Lung (tissue), 17 donors: ENCODE measurements at places on chromosomes 6 and 20. TPM values are rescaled to one million over a fixed set of nuclear protein-coding genes. Genes with fewer than 3 reads are reported as not detected.

GRCh38 chr6:144008120-144008811 lies at the start of gene PLAGL1:
Gene PLAGL1 (minus strand): TSS chr6:144008259. CDS start chr6:143948136, 60,123 bp downstream.
- DNase-seq: peak; percentile 76
- peak within 1 kb of the TSS; percentile 72 for H3K27ac ChIP-seq
- peak within 1 kb of the TSS; percentile 73 for H3K4me3 ChIP-seq
- no peaks in the 10 kb centered on the region for H3K36me3 ChIP-seq
- no peaks in the 10 kb centered on the region for H3K27me3 ChIP-seq

DNA sequence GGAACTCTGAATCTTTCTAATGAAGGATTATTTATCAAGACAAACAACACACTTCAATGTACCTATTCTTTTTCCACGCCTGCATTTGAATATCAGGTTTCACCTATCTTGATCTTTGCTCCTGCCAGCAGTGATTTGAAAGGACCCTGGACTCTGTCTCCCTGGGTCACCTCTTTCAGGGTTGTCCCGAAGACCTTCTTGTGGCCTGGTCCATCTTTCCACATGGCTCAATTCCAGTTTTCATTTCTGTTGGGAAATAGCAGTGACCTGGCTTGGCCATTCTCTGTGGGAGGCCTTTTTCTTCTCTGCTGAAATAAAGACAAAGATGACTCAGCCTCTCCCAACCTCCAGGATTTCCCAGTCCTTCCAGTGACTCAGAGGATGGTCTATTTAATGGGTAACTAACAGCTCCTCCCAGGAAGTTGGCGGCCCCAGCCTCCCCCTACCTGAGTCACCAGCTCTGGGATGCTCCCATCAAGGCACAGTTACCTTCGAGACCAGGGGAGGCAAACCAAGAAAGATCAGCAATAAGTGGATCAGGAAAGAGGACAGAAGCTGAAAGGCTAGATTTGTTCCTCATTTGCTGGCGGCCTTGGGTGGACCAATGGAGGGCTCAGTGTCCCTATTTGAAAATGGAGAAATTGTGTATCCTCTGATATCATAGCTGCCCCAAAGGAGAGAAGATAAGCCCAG lies 120.2 kb upstream of the RNF24 start:
- no peaks in the 10 kb centered on the region for H3K36me3 ChIP-seq
- DNase-seq: no peak
- H3K4me1 ChIP-seq: peaks cover 3% of the 10 kb centered on the region
- no peak overlapping the region for H3K27ac ChIP-seq
- H3K27me3 ChIP-seq: no peaks in the 10 kb centered on the region

DNA sequence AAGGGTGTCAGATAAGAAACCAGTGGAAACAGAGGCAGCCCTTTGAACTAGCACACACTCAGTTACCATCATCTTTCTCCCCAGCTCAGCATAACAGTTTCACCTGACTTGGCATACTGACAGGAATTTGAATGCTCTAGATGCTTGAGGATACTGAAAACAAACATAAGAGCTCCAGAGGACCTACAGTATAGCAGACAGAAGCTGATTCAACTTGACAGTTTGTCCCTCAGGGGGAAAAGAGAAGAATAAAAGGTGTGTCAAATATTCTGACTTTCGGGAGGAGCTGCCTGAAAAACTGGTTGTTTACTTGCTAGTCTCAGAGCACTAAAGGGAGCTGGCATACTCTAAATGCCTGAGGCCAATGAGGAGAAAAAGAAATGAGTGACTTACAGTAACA lies 35.1 kb downstream of the EYS start:
- H3K27ac ChIP-seq: no peak overlapping the region
- DNase-seq: no peak
- no peaks in the 10 kb centered on the region for H3K36me3 ChIP-seq
- H3K4me1 ChIP-seq: no peaks in the 10 kb centered on the region

DNA sequence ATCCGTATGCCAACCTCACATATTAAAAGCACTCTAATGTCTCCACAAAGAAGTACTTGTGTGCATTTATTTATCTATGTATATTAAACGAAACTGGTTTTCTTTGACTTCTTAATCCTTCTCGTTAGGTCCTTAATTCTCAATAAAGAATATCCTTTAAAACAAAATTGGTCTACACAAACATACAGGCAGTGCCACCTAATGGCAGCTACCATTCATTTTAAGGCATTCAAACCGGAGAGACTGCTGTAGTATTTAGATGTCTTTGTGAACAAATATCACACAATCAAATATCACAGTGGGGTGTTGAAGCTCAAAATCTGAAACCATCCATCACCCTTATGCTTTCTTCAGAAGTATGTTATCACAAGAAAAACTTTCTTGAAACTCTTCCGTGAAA lies 96.6 kb upstream of the IRAK1BP1 start:
- no peak for DNase-seq
- H3K4me1 ChIP-seq: no peaks in the 10 kb centered on the region
- no peaks in the 10 kb centered on the region for H3K27me3 ChIP-seq
- no peak overlapping the region for H3K4me3 ChIP-seq
- H3K27ac ChIP-seq: no peak overlapping the region

DNA sequence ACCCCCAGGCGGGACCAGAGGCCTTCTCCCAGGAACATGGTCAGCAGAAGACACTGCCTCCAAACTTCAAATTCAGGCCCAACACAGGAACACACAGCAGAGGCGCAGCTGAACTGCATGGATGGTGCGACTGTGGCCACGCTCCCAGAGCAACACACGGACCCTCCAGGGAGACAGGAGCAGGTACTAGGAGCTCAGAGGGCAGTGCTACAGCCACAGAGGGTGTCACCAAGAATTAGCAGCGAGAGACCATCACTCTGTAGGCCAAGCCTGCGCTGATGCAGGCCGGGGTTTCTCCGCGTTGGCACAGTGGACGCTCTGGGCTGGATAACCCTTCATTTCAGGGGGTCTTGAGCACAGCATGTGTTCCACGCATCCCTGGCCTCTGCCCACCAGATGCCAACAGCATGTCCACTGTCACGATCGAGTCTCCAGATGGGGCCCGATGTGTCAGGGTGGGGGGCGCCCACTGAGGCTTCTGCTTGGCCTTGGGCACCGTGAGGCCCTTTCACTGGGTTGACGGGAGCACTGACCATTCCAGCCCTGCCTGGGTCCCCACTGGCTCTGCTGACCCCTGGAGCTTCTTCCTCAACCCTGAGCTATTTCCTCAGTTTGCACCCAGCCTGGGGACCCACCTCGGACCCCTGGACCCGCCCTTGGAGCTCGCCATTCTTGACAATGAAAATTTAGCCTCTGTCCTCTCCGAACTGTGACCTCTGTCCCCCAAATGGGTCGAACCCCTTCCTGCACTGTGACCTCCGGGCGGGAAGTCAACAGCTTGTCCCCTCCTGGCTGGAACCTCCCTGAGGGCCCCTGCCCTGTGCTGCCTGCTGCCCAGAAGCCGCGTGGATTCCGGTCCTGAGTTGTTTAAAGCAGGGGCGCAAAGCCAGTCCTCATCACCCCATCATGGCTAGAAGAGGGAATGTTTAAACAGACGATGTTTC lies 239.4 kb downstream of the DLL1 start:
- peaks cover 8% of the 10 kb centered on the region for H3K27me3 ChIP-seq
- no peaks in the 10 kb centered on the region for H3K4me1 ChIP-seq
- DNase-seq: no peak
- no peak overlapping the region for H3K4me3 ChIP-seq
- no peak overlapping the region for H3K27ac ChIP-seq

RIPPLY2 gene
- total RNA-seq: not detected

POPDC3 gene
- total RNA-seq: 0.18 TPM

DNA sequence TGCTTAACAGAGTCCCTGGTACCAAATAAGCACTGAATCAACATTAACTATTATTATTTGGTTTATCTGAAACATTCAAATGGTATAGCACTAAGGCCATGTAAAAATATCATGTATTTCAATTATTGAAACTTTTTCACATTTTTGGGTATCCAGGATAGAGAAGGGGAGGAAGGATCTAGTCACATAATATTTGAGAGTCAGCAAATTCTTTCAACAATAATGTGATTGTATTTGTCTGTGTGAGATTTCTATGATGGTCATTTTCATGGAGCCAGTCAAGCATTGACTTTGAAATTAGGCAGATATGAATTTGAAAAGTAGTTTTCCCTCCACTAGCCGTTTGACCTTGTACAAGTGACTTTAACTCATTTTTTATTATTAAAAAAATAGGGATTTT lies 67.9 kb downstream of the LAMA2 start:
- H3K4me1 ChIP-seq: no peaks in the 10 kb centered on the region
- H3K4me3 ChIP-seq: no peak overlapping the region
- no peak overlapping the region for H3K27ac ChIP-seq
- H3K36me3 ChIP-seq: no peaks in the 10 kb centered on the region

DNA sequence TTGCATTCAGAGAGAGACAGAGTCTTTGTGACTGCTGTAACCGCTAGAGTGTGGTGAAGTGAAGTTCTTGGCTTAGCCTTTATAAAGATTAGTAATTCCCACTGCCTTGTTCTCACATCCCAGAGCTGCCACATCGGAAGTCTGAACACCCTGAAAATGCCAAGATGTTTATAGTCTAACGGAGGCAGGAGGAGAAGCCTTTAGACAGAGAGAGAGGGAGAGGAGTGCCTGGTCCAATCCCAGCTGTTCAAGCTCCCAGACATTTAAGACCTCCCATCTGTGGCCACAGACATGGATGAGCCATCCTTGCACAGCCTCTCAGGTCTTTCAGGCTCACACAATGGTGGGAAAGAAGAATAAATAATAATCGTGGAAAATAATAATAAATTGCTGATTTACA lies 1422.8 kb upstream of the EYS start:
- H3K36me3 ChIP-seq: no peaks in the 10 kb centered on the region
- H3K4me1 ChIP-seq: no peaks in the 10 kb centered on the region
- DNase-seq: no peak
- H3K27me3 ChIP-seq: no peaks in the 10 kb centered on the region
- H3K27ac ChIP-seq: no peak overlapping the region

DNA sequence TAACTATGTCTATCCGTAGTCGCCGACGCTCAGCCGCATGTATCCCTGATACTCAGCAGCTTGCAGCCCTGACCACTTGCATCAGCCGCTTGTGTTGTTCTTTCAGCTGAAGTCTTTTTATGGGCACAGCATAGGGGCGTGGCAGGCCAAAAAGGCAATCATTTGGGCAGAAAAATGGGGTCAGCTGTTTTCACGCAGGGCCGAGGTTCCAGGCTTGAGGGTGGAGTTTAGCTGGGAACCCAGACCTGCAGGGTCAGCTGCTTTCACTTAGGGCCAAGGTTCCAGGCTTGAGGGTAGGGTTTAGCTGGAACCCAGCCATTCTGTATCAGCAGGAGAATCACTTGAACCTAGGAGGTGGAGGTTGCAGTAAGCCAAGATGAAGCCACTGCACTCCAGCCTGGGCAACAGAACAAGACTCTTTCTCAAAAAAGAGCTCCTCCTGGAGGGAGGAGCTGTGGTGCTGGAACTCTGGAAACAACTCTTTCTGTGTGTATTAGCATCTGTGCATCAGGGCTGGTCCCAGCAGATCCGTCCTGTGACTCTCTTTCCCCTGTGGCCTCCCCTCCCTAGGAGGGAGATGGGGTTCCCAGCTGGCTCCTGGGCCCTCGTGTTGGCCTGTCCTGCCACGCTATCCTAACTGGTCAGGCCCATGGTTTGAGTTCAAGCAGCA lies 56.9 kb upstream of the PRND start:
- H3K27me3 ChIP-seq: no peaks in the 10 kb centered on the region
- no peak for DNase-seq
- H3K4me1 ChIP-seq: no peaks in the 10 kb centered on the region
- no peaks in the 10 kb centered on the region for H3K36me3 ChIP-seq
- no peak overlapping the region for H3K4me3 ChIP-seq
- H3K27ac ChIP-seq: peak overlapping the region; percentile 50

BANF2 gene
- total RNA-seq: not detected
